LHCN-M2 (cell line): ENCODE measurements at places on chromosomes 2 and 18. TPM values are rescaled to one million over a fixed set of nuclear protein-coding genes. Genes with fewer than 3 reads are reported as not detected.

- DNase-seq: peak; percentile 65
Measured at GRCh38 chr2:162256591-162256991, 13.3 kb upstream of the FAP start.

DNA sequence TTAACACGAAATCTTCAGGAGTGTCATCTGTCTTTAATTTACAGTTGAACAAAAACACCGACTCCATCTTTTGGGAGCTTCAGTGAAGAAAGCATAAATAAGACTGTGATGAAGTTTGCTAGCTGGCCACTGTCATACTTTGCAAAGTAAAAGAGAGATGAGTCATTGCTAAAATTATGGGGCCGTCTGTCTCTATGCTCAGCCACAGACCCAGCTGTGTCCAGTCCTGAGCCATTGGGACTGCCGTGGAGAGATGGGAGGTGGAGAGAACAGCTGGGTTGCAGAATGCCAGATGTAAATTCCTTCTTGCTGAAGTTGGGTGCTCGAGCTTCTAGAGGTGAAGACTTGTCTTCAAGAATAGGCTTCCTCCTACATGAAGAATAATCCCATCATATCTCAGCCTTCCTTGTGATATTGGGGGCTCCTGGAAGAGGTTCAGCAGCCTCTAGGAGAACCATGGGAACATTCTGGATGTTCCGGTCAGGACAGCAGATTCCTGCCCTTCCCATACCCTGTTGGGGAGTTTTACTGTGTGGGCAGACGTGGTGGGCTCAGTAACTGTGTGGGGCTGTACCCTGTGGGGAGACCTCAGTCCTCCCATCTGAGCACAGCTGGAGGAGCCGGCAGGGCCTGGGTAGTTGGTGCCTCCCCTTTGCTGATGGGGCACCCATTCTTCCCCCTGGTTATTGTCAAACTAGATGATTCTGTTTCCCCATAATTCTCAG is 71.1 kb downstream of the LDLRAD4 start:
- no peak for DNase-seq

DNA sequence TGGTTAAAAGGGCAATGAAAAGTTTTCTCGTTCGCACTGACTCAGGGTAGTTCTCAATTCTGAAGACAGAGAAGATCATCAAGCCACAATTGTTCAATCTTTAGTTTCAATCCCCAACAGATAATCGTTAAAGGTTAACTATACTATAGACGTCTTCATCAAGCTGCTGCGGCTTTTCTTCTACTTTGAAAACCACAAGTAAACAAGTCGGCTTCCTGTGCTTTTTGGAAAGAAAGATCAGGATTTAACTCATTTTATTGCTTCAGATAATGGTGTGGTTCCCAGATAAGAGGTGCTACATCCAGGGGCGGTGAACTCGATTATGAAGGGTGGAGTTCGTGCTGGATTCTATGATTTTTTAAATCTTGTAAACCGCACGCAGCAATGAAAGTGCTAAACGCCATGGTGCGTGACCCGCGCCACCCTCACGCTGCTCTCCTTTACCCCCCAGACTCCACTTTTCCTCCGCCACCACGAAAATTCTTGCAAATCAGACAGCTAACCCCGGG is 545 bp upstream of the CDCA7 start:
- no peak for DNase-seq

GRCh38 chr18:26190506-26190905 is 35.7 kb upstream of the TAF4B start:
- DNase-seq: no peak

Gene CPO
- not detected in 2 replicates for total RNA-seq

Gene DNAJC10
- total RNA-seq: 82.2 and 90.4 TPM in 2 replicates

Gene LRP2
- not detected in 2 replicates for total RNA-seq
